ENCODE measurements at places on chromosomes 1 and 21.

DNA sequence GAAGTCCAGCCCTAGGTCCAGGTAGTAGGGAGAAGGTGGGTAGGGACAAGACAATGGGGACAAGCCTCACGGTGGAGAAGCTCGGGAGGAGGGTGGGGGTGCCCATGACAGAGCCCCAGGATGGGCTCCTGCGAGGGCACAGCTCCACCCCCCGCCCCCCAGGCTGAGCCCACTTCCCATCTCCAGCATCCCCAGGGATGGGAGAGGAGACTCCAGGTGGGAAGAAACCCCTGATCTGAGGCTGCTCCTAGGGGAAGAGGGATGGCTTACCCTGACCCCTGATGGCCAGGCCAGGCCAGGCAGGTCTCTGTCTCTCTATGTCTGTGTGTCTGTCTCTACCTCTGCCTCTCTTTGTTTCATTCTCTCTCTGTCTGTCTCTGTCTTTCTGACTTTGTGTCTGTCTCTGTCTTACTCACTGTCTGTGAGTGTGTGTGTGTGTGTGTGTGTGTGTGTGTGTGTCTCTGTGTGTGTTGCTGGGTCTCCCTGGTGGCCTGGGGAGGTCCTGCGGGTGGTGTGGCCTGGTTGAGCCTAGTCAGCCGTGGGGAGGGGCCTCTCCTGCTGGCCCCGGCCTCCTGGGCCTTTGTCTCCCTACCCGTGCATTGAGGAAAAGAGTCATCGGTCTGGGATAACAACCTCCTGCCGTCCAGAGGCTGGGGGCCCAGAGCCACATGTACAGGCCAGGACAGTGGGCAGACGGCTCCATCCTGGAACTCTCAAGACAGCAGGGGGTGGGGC, 45.7 kb downstream of the WNT9A start:
- peak; percentile 11 for DNase-seq

DNA sequence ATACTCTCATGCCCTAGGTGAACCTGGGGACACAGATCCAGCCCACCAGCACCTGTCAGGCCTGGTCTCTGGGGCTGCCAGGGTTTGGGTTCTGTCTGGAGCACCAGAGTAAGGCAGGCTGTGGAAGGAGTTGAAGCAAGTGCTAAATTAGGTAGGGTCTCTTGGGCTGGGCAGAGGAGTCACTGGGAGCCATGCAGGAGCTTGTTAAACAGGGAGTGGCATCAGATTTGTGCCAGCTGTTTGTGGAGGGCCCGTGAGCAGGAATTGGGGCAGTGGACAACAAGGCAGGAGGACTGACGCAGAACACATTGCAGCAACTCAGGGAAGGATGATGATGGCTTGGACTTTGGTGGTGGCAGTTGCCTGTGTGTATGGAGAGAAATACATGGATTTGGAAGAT, 56.3 kb downstream of the PTPRF start:
- DNase-seq, result no peak

GRCh38 chr1:89287181-89288050, 14.8 kb upstream of the GBP5 start:
- DNase-seq, result no peak

DNA sequence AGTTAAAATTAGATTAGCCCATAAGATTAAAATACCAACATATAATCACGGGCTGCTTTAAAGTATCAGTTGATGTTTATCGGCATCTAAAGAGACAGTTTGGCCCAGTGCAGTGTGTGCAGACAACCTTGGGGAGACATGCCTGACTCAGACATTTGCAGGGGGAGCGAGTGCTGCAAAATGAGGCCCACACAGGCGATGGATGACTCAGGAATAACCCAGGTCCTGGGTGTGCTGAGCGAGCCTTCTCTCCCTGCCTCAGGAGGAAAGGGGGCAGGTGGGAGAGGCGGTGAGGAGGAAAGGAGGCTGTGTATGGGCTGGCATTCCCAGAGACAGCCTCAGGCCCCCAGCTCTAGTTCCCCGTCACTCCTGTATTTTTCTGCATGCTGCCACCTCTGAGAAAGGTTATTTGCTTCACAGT, 9.0 kb downstream of the SLC9A1 start:
- no peak for DNase-seq

GRCh38 chr1:180231506-180231921, 1.4 kb downstream of the LHX4 start:
- peak; percentile 42 for DNase-seq

Measured in activated CD4-positive, alpha-beta T cell treated with anti-CD3 and anti-CD28 coated beads, Interleukin-10, Interleukin-2, amounts not matched to agents 100 ng/mL and 50 ng/mL, durations not matched to agents 16 hours and 8 hours (primary cell).